ENCODE measurements at places on chromosomes 7 and 10.

DNA sequence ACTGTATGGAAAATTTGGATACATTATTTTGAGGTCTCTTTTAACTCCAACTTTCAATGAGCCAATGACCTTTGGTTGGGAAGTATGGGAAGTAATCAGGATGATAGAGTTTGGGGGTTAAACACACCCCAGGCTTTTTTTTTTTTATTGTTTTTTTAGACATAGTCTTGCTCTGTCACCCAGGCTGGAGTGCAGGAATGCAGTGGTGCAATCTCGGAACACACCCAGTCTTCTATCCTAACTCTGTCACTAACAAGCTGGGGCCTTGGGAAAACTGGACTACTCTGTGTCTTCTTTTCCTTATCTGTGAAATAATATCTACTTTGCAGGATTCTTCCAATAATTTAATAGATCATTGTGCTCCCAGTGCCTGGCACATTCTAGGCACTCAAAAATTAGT is 37.6 kb upstream of the AGBL3 start:
- no peak for DNase-seq

- DNase-seq: no peak
Observed at GRCh38 chr10:1162481-1163203, 106.5 kb downstream of the WDR37 start.

DNA sequence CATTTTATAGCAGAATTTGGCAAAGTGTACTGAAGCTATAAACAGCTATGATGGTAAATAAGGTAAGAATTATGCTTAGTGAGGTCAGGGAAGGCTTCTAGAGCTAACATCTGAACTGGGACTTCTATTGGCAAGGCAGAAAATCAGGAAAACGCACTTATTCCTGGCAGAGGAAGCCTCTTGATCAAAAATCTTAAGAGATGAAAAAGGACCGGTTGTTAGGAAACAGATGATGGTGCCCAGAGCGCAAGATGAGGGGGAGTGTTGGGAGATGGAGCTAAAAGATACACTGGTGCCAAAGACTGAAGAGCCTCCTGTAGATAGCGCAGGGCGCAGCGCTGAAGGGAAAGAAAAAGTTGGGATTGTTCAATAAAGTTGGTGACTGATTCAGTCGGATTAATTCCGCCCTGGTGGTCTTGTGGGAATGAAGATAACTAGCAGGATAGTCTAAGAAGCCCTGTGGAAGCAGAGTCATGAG is 550 bp upstream of the CALU start:
- DNase-seq: peak; percentile 4

DNA sequence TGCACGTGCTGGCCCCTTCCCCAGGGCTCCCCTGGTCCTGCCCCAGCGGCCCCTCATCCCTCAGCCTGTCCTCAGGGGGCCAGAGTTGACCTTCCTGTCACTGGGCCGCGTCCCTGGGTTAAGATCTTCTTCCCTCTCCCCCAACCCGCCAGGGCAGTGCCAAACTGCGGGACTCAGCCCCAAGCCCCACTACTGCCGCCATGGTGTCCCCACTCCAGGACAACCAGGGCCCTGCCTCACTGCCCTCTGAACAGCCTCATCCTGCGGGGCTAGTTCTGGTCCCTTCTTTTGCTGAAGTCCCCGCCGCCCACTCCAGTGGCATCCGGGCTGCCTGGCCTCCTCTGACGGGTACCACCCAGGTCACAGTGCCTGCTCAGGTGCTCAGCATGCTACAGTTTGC is 37.5 kb downstream of the UNCX start:
- DNase-seq: no peak

GRCh38 chr10:86483664-86484063 is 37.9 kb downstream of the WAPL start:
- DNase-seq: no peak

Measured in GM12892 (cell line).